ENCODE measurements at places on chromosomes 7 and 10. TPM values are rescaled to one million over a fixed set of nuclear protein-coding genes. Genes with fewer than 3 reads are reported as not detected.

The TLL2 gene
- total RNA-seq: not detected

The PLEKHS1 gene
- 1.0 TPM for total RNA-seq

The DPYSL4 gene
- 6.0 TPM for total RNA-seq

The MGAM2 gene
- not detected for total RNA-seq

The ENO4 gene
- not detected for total RNA-seq

The NPSR1 gene
- total RNA-seq: not detected

The UPK3B gene
- total RNA-seq: not detected

The FOXK1 gene
- 11.6 TPM for total RNA-seq

The TMEM270 gene
- 0.32 TPM for total RNA-seq

The HOXA7 gene
- 3.7 TPM for total RNA-seq

The MACC1 gene
- total RNA-seq: 0.15 TPM

The CNNM1 gene
- 1.6 TPM for total RNA-seq

The ITPRIP gene
- total RNA-seq: 9.7 TPM

The PAPOLB gene
- not detected for total RNA-seq

The FGFR2 gene
- 2.1 TPM for total RNA-seq

The TMEM236 gene
- not detected for total RNA-seq

The CFAP70 gene
- total RNA-seq: not detected

The CRPPA gene
- 2.5 TPM for total RNA-seq

The MAGI2 gene
- 1.2 TPM for total RNA-seq

The SPDYE8 gene
- total RNA-seq: not detected

The ADK gene
- total RNA-seq: 72.7 TPM

The PNLIPRP1 gene
- not detected for total RNA-seq

The EBLN1 gene
- 0.17 TPM for total RNA-seq

The PAX2 gene
- not detected for total RNA-seq

The YKT6 gene
- total RNA-seq: 106 TPM

The LRMDA gene
- 8.0 TPM for total RNA-seq

The BEND7 gene
- 0.79 TPM for total RNA-seq

The GLI3 gene
- total RNA-seq: 4.4 TPM

The SLC26A5 gene
- total RNA-seq: not detected
